Motor neuron (in vitro differentiated cells): ENCODE measurements at places on chromosomes 2 and 18. TPM values are rescaled to one million over a fixed set of nuclear protein-coding genes. Genes with fewer than 3 reads are reported as not detected.
A peak's percentile ranks its signal among the peaks of the same experiment; 100 is the strongest.

DNA sequence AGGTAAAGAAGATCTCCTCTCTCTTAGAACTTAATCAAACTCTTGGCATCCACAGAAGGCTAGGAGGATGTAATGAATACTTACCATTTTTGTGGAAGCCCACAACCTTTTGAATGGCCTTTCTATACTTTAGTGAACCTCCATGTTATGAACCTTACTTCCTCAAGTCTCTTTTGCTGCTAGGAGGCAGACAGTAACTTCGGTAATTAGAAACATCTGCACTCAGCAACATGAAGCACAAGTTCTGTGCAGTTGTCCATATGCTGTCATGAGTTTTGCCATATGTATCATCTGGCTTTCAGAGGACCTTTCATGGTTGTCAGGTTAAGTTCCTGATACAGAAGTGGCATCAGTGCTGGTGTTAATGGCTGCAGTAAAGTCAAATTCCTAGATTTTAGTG is 50.4 kb downstream of the PDK1 start:
- no peak for ATAC-seq

The IL36G gene
- not detected in 2 replicates for total RNA-seq

DNA sequence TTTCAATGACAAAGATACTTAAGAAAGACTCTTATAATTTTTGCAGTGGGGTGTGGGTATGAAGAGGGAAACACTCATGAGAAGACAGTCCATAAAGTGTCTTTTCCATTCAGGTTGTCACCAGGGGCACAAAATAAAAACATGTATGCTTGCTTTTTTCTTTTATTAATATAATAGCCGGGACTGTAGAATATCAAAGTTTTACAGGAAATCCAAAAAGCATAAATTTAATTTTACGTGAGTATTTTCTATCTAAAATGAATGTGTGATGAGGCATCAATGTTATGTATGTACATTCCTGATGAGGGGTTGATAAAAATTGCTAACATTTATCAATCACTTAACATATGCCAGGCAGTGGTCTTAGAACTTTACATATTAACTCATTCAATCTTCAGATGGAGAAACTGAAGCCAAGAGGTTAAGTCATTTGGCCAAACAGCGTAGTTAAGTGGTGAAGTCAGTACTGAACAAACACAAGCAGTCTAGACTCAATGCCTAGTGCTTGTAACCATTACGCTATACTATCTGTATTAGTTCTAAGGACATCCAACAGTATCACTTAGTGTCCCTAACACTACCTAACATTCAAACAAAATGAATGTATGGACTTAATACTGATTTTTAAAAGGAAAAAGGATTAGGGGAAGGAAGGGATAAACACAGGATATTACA is 10.7 kb downstream of the CCT4 start:
- ATAC-seq, result no peak

DNA sequence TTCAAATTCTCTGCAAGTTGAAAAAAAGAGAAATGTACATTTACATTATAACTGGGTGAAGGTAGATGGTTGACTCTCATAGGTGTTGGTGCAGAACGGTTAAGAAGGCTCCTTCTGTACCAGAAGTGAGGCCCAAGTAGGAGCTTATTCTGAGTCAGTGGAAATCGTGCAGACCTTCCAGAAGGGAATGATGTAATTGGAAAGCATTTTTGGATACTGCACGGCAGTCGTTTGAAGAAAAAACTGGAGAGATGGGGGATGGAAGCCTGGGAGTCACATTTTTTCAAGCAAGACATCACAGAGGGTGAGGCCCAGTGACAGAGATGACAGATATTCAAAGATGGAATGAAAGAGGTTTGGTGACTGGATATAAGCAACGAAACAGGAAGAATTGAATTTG is 39.4 kb downstream of the HRH4 start:
- no peak for ATAC-seq

GRCh38 chr2:39139511-39140237 is 18.8 kb upstream of the SOS1 start:
- no peak for ATAC-seq

The HOXD4 gene
- 29.7 and 31.3 TPM in 2 replicates for total RNA-seq

DNA sequence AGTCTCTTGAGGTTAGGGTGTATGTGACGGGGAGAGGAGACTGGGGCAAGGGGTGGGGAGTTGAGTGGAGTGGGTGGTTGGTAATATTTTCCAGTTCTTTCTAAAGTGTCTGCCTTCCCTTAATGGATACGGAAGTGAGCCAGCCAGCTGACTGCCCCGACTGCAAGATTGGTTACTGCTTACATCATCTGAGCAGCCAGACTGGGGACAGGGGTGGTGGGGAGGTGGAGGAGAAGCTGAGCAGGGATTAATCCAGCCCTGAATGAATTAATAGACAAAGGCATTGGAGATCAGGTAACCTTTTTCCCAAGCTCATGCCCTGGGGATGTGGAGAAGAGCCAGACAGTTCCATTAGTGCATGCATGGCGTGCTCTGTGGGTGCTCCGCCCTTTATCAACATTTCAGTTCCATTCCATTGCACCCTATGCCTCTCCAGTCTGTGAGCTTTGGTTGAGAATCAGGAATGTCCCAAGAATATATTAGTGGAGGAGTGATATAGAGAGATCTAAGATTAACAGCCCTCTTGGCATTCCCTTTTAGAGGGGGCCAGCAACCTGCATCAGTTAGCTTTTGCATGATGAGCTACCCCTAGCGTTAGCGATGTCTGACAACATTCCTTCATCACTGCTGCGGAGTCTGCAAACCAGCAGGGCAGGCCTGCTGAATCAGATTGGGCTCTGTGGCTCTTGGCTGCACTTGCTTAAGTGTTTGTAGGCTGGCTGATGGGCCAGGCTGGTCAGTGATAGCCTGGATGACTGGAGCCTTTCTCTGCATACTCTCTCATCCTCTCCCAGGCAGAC is 67.4 kb downstream of the TNP1 start:
- ATAC-seq, result peak; percentile 89

DNA sequence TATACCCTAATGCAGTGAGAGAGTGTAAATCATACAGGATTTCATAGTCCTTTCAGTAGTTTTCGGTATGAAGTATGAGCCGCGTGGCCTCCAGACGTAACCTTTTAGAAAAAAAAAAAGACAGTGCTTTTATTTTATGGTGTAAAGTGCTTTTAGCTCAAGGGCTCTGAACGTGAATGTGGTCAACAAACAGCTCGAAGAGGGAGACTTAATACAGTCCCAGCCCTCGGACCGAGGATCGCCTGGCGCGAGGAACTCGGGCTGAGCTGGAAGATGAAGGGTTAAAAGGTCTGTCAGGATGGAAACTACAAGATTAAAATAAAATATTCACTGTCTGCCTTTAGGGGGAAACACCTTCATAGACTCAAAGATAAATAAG is 4.0 kb upstream of the BCL11A start:
- peak; percentile 1 for ATAC-seq

DNA sequence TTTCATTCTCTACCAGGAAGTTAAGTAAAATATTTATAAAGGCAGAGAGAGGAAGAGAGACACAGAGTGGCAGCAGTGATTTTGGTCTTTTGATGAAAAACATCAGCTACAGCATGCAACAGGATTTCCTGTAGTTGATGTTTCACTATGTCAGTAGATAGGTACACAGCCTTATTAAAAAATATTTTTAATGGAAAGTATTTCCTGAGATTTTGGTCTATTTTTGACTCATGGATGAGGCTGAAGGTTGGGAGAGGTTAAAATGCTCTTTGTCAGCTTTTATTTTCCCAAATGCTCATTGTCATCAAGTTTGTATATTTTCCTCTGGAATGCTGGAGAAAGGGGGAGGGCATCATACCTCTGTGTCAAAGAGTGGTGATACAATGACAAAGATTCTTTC is 1112.5 kb downstream of the CBLN2 start:
- no peak for ATAC-seq

The NAT8 gene
- total RNA-seq, result 0.43 and 1.1 TPM in 2 replicates

The SPATA3 gene
- total RNA-seq, result not detected in 2 replicates

GRCh38 chr2:179165356-179166000 is 99.2 kb downstream of the SESTD1 start:
- ATAC-seq, result no peak

DNA sequence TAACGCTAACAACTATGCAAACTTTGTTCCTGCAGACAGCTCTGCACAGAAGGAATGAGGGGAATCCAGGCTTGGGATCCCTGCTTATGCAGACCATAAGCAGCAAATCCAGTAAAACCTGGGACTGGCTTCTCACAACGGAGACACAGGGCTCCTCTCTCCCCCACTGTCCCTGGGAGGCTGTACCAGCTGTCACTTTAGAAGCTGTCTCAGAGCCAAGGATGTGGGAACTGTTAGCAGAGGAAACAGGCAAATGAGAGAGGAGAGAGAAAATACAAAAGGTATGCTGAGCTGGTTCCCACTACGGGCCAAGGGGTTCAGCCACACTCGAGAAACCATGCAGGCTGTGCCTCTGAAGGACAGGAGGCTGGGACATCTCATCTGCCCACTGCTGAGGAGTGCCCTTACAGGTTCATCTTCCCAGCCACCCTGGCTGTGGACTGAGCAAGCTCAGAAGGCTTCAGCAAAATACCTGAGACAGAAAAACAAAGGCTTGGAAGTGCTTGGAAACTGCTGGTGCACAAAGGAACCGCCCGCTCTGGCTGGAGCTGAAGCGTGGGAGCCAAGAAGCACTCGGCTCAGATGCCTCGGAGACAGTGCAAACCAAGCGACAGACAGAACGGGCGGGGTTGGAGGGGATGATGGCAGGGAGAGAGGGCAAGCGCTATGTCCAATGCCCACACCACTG is 72.5 kb downstream of the FAM210A start:
- ATAC-seq, result peak; percentile 59

GRCh38 chr18:22432657-22433137 is 15.0 kb upstream of the CTAGE1 start:
- peak; percentile 72 for ATAC-seq

- no peak for ATAC-seq
Measured at GRCh38 chr2:226981791-226982326, 146.0 kb downstream of the RHBDD1 start.

DNA sequence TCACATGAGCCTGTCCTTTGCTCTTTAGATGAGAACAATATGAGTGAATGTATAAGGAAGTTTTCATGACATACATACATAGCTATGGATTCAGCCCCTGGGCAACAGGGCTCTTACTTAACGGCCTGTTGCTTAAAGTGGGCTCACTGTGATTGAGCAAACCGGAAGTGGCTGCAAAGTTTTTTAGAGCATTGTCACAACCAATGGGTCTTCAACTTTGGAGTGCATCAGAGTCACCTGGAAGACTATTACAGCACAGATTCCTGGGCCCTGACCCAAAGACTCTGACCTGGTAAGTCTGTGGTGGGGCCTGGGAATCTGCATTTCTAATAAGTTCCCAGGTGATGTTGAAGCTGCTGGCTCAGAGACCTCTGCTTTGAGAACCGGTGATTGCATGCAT is 106.3 kb upstream of the SEC11C start:
- no peak for ATAC-seq

The HPCAL1 gene
- 30.1 and 33.3 TPM in 2 replicates for total RNA-seq

- ATAC-seq, result no peak
Measured at GRCh38 chr2:31018280-31018679, 120.0 kb downstream of the GALNT14 start.

DNA sequence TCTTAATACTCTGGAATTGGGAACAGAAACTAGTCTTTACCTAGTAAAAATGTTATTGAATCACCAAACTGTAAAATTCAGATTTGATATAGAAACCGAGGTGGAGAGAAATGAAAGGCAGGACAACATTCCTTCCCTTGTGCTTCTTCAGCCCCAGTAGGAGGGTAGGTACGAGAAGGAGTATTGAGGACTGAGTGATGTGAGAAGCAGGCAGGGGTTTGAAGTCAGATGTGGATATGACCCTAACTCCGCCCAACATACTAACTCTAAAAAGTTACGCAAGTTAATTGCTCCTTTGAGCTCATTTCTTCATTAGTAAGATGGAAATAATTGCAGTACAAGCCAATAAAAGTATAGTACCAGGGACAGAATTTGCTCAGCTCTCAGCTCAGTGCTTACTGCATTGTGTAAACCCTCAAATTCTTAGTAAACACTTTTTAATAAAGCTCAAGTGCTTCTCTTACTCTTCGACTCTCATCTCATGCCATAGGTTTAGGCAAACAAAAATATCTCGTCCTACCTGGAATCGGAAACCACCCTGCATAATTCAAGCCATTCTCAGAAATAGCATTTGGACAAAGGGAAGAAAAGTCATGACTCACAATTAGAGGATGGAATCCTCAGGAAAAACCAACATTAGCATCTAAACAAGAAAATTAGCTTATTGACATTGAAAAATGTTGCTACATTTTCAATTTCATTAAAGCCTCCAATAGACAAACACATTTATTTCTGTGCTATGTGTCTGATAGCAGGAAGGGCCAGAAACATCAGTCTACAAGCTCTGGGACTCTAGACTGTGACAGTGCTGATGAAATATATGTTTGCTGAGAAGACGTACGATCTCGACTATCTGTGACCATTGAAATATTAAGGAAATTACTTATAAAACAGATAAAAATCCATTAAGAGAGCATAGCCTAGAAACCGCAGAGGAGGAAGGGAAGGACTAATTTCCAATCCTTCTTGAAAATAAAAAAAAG is 161.3 kb downstream of the HNMT start:
- peak; percentile 46 for ATAC-seq

GRCh38 chr2:37387148-37387835 is 42.9 kb downstream of the QPCT start:
- no peak for ATAC-seq

The TUBA3E gene
- 0.19 and 0.49 TPM in 2 replicates for total RNA-seq

The EGR4 gene
- total RNA-seq, result 0.19 and 0.27 TPM in 2 replicates

- no peak for ATAC-seq
Measured at GRCh38 chr18:67265464-67266245, 250.9 kb downstream of the DSEL start.

- no peak for ATAC-seq
Measured at GRCh38 chr18:36798738-36799473, 29.9 kb downstream of the TPGS2 start.

- ATAC-seq, result peak; percentile 85
Measured at GRCh38 chr2:102070058-102070642, 72.4 kb upstream of the IL1R1 start.

DNA sequence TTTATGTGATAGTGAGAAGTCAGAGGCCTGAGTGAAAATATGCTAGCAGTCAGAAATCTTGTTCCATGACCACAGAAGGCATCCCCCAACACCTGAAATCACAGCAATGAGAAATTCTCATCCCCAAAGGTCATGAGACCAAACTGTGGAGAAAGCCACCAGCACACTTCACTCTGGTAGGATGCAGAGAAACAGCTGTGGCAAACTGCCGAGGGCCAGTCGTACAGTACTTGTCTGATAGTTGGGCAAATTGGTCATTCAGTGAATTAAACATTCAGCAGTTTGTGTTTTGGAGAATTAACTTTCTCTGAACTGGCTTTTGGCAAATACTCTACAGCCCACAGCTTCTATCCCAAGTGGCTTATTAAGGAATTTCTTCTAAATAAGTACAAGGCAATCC is 117.2 kb downstream of the TSN start:
- ATAC-seq, result no peak

GRCh38 chr2:68878071-68878711 is 7.0 kb upstream of the BMP10 start:
- no peak for ATAC-seq

The FRZB gene
- 3.1 and 4.0 TPM in 2 replicates for total RNA-seq

The TMEFF2 gene
- 7.0 and 7.7 TPM in 2 replicates for total RNA-seq

The NDUFS1 gene
- 76.3 and 78.8 TPM in 2 replicates for total RNA-seq

DNA sequence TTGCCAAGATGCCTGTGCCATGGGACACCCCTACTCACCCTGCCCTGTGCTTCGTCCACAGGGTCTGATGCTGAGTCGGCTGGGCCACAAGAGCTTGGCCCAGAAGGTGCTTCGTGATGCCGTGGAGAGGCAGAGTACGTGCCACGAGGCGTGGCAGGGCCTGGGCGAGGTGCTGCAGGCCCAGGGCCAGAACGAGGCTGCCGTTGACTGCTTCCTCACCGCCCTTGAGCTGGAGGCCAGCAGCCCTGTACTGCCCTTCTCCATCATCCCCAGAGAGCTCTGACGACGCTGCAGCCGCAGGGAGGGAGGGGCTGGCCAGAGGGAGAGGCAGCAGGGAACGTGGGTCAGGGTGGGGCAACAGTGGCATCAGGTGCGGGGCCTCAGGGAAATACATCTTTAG is 81.5 kb downstream of the STPG4 start:
- ATAC-seq, result peak; percentile 11
